Stomach (tissue), 19 donors: ENCODE measurements at places on chromosomes 12 and 14.
A peak's percentile ranks its signal among the peaks of the same experiment; 100 is the strongest.

GRCh38 chr14:22971152-22971551, 11.2 kb downstream of the AJUBA start:
- DNase-seq: no peak

DNA sequence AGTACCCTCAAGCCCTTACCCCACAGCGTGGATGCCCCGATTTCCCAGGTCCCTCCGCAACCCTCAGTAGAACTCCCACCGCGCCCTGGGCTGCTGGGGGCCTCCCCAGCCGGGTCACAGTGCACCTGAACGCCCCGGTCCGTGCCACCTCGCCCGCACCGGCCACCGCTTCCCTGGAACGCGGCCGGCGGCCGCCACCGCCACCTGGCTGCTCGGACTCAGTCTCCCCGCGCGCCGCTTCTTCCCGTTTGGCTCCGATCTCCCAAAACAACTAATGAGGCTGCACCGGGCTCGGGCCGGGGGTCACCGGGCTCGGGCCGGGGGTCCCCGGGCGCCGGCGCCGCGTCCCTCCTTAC, 1.0 kb downstream of the ITPK1 start:
- peak; percentile 42 for DNase-seq

- no peak for DNase-seq
These were observed 554.5 kb downstream of the AACS start for GRCh38 chr12:125619723-125620122.

DNA sequence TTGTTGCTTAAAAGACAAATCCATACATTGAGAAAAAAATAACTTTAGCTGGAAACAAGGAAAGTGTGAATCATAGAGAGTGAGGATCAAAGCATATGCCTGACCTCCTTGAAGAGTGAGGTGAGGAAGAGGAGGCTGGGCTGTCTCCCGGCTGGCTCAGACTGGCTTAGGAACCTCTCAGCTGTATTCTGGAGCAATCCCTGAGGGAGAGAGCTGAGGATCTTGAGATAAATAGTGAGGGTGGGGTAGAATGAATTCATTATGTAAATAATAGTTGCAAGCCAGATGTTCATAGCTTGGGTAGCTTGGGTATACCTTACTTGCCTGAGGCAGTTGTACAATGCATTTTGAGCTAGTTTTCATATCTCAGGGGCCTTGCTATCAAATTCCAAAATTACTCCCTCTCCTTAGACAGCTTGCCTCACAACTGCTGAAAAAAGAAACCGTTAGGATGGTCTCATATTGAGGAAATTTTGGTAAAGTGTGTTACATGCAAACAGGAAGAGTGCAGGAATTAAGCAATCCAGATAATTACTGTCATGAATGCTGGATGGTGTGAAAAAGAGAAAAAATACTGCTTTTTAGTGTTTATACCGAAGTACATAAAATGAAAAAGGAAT, 30.5 kb upstream of the SLC15A5 start:
- DNase-seq: no peak

GRCh38 chr12:13250416-13250815, 53.9 kb downstream of the EMP1 start:
- DNase-seq: no peak
